DMS 273 treated with DMSO at 0.1 percent for 48 hours (cell line): ENCODE measurements at places on chromosomes 6 and 20.

DNA sequence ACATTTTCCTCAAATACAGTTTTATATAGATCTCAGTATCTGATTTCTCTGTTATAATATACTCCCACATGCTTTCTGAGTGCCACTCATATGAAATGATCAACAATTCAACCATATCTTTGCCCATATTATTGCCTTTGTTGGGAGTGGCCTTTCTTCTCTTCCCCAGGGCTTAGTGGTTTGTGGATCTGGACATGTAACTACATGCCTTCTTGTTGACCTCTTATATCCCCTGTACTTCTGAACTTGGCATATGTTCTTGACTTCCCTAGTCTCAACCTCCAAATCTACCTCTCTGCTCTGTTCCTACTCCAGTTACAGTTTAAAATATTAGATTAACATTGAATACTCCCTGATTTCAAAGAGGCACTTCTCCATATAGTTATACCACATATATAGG, 34.3 kb upstream of the PRIM2 start:
- DNase-seq, result no peak

GRCh38 chr6:163708466-163708865, 293.9 kb downstream of the QKI start:
- no peak for DNase-seq

GRCh38 chr20:51062065-51062464, 39.2 kb upstream of the KCNG1 start:
- DNase-seq, result no peak

DNA sequence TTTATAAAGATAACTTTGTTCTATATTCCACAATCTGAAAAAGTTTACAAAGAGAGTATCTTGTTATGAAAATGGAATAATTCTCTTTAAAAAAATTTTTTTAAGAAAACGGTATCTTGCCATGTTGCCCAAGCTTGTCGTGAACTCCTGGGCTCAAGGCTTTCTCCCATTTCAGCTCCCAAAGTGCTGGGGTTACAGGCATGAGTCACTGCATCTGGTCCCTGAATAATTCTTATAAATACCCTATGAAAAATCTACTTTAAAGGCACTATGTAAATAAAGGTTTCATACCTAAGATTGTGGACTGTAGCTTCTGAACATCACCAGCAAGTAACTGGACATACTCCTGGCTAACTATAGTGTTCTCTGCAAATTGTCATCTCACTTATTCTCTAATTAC, 60.3 kb downstream of the SAMD3 start:
- no peak for DNase-seq

- DNase-seq, result no peak
Measured at GRCh38 chr20:54920491-54920890, 445.1 kb downstream of the DOK5 start.

DNA sequence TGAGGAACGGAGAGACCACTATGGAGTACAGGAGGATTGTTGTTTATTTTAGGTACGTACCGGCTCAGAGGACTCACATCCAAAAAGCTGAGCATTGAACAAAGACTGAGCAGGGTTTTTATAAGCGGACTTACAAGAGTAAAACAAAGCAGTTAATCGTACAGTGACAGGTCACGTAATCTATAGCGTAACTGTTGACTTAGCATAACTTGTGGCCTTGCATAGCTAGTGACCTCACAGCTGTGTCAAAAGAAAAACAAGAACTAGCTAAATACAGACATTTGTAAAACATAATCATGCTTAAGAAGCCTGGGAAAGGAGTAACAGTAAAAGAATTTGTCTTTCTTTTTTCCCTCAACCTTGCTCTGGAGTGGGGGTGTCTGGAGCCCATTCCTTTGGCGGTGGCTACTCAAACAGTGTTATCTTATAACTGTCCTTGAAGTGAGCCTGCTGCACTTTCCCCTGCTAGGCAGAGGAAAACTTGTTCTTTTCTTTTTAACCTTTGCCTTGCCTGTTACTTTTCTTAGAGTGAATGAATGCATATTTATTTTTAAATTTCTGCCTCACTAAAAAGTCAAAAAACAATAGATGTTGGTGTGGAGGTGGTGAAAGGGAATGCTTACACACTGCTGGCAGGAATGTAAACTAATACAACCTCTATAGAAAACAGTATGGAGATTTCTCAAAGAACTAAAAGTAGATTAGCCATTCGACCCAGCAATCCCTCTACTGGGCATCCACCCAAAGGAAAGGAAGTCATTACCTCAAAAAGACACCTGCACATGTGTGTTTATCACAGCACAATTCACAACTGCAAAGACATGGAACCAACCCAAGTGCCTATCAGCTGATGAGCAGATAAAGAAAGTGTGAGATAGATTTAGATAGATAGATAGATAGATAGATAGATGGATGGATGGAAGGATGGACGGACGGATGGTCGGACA, 109.0 kb downstream of the TAF4 start:
- no peak for DNase-seq
